ENCODE measurements at places on chromosomes 1 and 21.

- no peak for DNase-seq
These were observed 97.6 kb downstream of the RPE65 start for GRCh38 chr1:68352202-68352601.

DNA sequence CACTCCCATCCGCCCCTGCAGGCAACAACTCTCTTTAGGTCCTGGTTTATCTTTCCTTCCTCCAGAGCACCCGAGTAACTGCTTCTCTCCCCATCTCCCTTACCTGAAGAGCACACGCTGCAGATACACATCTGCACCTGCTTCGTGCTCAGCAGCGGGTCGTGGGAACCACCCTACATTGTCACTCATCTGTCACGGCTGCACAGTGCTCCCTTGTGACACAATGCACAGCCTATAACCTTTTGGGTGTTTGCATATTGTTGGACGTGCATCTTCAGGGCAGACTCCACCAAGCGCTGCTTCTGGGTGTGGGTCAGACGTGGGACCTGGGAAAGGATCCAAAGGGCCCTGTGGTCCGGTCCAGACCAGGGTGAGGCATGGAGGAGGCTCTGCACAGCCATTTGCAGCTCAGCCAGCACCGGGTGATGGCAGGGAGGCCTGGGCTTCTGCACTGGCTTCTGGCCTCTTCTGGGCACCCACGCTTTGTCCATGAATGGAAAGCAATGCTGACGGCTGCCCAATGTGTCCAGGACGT, 42.5 kb downstream of the WDR4 start:
- DNase-seq, result no peak

- no peak for DNase-seq
These were observed 648 bp downstream of the ATP5PF start for GRCh38 chr21:25733859-25734653.

DNA sequence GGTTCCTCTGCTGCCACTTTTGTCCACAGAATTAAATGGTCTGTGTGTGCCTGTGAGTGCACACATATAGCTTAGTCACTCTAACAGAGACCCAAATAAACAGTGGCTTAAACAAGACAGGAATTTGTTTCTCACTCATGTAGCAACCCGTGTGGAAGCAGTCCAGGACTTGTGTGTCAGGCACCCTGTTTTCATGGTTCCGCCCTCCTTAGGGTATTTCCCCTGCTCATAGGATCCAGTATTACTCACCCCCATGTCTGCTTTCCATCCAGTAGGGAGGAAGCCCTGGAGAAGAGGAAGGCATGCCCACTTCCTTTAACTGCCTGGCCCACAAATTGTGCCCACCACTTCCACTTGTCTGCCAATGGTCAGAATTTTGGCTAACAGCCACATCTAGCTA, 41.3 kb upstream of the TACSTD2 start:
- peak; percentile 62 for DNase-seq

DNA sequence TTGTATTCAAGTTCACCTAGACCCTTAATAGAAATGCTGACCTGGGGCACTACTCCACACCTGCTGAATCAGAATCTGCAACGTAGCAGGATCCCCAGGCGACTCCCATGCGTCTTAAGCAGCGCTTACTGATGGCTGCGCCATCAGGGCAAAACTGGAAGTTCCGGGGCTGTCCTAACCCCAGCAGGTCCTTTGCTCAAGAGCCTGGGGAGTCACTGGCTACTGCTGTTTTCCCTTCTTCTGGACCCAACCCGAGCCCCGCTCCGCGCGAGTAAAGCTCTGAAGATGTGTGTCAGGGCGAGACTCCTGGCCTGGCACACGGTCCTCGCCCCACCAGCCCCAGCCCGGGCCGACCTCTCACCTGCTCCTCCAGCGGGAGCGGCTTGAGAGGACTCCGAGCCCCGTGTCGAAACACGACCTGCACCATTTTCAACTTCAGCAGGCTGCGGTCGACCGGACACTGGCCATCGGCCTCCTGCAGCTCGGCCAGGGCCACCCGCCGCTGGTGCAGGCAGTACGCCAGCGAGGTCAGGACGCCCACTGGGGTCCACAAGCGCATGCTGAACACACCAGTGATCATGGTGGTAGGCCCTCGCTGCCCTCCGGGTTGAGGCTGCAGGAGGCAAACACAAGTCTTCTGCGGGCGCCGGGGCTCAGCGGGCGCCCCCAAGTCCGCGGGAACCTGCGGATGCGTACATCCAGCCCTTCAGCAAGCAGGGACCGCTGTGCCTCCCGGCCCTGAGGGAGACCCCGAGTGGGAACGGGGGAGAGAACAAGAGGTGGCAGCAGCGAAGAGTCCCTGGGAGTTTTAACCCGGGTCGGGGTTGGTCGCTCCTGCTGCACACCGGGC, 630 bp downstream of the ACP6 start:
- peak; percentile 20 for DNase-seq

GRCh38 chr1:154749078-154749760, 120.9 kb downstream of the KCNN3 start:
- no peak for DNase-seq

DNA sequence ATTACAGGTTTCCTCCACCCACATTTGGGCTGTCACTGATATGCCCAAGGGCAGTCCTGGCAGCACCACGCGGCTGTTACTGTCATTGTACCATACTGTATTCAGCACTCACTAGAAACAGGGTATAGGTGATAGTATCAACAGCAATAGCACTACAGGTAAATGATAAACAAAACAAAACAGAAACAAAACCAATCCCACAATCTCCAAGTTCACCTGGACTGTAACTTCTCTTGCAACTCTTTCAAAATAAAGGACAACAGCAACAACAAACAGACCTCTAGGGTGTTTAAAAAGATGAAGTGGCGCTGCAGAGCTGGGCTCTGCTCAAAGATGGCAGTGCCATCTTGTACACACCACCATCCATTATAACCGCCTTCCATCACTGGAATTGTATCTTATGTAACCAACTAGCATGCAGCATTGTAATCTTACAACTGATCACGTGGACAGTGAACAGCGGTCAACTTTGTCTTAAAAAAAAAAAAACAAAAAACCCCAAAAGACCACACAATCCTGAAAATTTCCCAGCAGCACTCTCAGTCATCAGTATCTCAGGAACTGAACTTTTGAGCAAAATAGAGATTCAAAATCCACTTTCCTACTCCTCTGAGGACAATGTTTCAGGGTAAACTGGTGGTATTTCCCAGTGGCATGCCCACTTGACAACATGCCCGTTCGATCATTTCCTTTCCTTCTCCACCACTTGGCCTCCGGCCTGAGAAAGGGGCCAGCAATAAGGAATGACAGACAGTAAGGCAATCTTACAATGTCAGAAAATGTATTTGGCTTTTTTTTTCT, 3.8 kb downstream of the IRF2BP2 start:
- DNase-seq, result peak; percentile 45

DNA sequence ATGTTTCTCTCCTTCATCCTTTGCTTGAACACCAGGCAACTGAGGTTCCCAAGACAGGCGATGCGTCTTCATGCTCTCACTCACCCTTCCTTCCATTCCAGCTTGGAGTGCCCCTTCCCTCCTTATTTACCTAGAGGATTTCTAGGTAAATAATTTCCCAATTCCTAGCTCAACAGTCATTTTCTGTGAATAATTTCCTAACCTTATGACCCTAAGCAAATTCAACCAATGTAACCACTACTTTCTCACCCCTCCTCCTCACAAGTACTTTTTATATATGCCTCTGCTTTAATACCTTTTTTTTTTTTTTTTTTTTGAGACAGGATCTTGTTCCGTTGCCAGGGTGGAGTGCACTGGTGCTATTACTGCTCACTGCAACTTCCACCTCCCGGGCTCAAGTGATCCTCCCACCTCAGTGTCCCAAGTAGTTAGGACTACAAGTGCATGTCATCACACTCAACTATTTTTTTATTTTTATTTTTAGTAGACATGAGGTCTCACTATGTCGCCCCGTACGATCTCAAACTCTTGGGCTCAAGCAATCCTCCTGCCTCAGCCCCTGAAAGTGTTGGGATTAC, 86.7 kb downstream of the USP24 start:
- DNase-seq, result no peak

GRCh38 chr1:156128308-156128653, 13.8 kb downstream of the LMNA start:
- DNase-seq, result no peak

GRCh38 chr1:232239998-232240397, 389.9 kb downstream of the SIPA1L2 start:
- no peak for DNase-seq

DNA sequence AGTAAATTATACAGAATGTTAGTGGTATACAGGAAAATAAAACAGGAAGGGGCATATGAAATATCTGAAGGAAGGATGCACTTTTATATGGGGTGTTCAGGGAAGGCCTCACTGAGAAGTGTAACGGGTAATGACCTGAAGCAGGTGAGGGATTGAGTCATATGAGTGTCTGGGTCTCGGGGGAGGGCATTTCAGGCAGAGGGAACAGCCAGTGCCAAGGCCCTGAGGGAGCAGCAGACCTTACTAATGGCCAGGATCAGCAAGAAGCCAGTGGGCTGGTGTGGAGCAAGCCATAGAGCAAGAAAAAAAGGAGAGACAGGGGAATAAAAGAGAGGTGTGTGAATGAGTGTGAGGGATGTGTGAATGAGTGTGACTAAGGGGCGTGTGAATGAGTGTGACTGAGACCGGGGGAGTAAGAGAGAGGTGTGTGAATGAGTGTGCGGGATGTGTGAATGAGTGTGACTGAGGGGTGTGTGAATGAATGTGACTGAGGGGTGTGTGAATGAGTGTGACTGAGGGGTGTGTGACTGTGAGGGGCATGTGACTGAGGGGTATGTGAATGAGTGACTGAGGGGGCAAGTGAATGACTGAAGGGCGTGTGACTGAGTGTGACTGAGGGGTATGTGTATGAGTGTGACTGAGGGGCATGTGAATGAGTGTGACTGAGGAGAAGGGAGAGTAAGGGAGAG, 107.2 kb downstream of the GLIS1 start:
- DNase-seq, result no peak

DNA sequence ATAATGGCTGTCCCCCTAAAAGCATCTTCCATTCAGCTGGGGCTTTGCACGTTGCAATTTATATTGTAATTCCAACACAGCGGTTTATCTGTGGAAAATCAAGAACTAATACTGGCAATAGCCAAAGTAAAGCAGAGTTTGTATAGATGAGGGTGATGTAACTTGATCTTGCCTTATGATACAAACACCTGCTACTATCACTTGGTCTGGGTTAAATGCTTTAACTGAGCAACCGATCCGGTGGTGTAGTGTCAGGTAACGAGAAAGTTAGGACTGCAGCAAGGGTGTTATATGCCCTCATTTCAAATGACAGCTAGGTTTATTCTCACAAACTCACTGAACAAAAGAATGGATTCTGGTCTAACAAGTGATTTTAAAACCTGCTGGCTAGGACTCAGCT, 47.3 kb upstream of the PLPPR4 start:
- no peak for DNase-seq

GRCh38 chr1:201877877-201878401, 10.8 kb upstream of the SHISA4 start:
- no peak for DNase-seq

DNA sequence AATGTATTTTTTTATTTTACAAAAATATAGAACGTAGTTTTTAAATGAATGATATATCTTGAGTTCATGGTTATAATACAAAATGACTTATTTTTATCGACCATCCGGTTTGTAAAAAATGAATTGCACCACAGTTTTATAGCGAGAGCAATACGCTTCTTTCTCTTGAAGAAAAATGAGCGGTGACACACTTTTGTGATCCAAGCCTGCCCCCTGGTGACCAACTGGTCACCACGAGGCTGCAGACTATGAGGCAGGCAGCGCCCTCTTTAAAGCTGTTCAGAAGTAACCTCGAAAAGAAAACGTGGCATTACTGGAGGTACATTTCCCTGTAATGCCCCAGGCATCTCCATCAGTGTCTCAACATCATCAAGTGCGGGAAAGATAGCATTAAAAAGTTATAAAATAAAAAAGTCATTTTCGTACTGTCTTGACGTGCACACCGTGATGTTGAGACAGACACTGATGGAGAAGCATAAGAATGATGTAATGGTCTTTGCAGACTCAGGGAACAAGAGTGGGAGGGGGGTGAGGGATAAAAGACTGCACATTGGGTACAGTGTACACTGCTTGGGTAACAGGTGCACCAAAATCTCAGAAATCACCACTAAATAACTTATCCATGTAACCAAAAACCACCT, 734.2 kb upstream of the ADAMTS5 start:
- peak; percentile 36 for DNase-seq

GRCh38 chr1:156128654-156129597, 14.4 kb downstream of the LMNA start:
- no peak for DNase-seq

GRCh38 chr1:244864253-244865027, at the start of gene HNRNPU:
Gene HNRNPU, minus strand, starts transcription at chr1:244864543. Its CDS starts 236 bp downstream, at chr1:244864307.
- peak; percentile 96 for DNase-seq

GRCh38 chr1:234593109-234593508, 16.9 kb downstream of the IRF2BP2 start:
- no peak for DNase-seq

- no peak for DNase-seq
These were observed 8.1 kb downstream of the POFUT2 start for GRCh38 chr21:45279446-45280177.

GRCh38 chr1:218525031-218525430, 179.9 kb downstream of the TGFB2 start:
- no peak for DNase-seq

- DNase-seq, result no peak
These were observed 27.8 kb upstream of the RAP1GAP start for GRCh38 chr1:21696931-21697330.

DNA sequence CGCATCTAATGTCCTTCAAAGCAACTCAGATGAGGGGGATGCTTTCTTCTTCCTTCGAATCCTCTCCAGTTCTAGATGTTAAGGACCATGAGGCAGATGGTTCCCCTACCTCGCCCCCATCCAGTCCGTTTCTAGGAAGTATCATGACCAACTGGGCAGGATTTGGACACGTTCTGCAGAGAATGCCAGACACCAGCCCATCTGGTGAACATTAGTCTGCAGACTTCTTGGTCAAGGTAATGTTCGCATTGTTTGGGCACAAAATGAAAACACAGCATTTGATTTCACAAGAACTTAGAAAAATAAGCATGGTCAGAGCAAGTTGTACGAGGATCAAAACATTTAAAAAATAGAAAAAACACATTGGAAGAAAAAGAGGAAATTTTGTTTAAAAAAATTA, 25.4 kb upstream of the ADARB1 start:
- DNase-seq, result no peak

- DNase-seq, result no peak
These were observed 80.6 kb downstream of the DISP3 start for GRCh38 chr1:11559591-11559970.

GRCh38 chr1:232213928-232214327, 416.0 kb downstream of the SIPA1L2 start:
- no peak for DNase-seq

DNA sequence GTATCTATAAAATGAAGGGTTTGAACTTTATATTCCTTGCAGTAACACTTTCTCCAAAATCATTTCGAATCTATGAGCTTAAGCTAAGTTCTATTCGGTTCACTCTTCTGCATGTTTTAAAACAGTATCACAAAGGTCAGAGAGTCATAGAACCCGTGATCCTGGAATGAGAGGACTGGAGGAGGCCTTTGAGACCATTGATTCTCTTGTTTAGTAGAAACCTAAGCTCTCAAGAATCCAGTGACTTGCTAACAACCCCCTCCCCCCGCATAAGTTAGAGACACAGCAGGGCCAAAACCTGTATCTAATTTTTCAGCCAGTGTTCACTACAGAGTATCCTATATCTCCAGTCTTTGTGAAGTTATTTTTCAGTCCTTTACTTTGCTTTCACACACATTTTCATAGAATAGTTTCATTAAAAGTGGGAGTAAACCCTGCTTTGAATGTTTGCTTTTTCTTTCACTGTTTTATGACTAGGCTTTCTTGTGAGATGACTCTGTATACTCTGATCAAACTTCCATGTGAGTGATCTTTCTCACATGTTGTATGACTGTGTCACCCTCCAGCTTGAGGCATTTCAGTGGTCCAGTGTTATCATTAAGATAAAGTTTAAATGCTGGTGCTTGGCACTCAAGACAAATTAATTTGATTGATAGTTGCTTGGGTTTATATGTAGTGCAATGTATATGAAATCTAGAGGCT, 275.4 kb upstream of the SGIP1 start:
- DNase-seq, result no peak
